ENCODE measurements at places on chromosomes 1 and 21.

DNA sequence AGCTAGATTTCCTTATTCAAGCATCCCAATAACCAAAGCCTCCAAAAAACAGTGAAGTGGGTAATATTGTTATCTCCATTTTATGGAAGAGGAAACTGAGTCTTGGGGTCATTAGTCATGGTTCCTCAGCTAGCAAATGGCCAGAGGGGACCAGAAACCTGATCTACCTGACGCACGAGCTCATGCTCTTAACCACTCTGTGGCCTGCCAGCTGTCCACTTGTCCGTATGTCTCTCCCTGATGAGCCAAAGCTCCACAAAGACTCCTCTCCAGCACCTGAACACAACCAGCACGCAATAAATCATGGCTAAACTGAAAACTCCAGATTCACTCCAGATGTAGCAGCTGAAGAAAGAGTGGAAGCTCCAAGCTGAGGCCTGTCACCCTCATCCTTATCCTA is 5.8 kb downstream of the CAPN8 start:
- DNase-seq = no peak

DNA sequence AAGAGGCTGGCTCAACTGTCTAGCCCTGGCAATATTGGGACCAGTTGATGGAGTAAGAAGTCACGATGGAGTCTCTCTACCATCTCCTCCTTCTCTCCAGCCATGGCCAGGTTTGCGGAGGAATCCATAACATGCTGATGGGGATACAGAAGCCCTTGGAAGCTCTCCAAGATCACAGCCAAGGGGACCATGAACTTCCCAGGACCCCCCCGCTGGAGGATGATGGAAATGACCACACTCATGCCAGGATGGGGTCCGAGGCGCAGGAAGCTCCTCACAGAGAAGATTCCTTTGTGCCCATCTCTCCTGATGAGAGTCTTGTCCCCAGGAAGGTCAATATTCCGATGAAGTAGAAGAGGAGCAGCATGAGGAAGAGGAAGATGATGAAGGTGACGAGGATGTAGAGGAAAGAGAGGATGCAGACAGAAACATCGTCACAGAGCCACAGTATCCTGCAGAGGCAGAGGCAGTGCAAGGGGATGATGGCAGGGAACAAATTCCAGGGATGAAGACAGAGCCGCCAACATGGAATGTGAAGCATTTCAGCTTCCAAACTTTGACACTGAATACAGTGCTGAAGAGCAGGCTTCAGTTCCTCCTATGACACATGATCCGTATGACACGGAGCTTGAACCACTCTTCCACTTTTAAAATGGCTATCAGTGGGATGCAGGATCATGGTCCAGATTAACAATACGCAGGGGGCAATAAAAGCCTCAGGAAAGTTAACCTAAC is 57.9 kb upstream of the EDN2 start:
- DNase-seq = no peak

DNA sequence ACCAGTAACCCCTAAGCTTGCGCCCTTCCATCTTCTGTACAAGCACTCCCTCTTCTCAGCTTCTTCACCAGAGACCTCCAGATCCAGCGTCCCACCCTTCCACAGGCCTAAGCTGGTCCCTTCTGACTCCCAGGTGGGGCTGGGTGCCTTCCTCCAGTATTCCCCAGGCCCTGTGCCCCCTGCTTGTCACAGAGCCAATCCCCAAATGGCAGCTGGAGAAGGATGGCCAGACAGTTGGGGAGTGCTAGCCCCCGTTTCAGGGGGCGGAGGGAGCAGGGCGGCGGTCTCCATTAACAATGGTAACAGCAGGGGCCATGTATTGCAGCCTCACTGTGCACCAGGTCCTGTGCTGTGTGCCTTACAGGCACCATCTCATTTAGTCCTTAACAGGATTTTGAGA is 85.7 kb downstream of the KCNN3 start:
- DNase-seq = no peak

DNA sequence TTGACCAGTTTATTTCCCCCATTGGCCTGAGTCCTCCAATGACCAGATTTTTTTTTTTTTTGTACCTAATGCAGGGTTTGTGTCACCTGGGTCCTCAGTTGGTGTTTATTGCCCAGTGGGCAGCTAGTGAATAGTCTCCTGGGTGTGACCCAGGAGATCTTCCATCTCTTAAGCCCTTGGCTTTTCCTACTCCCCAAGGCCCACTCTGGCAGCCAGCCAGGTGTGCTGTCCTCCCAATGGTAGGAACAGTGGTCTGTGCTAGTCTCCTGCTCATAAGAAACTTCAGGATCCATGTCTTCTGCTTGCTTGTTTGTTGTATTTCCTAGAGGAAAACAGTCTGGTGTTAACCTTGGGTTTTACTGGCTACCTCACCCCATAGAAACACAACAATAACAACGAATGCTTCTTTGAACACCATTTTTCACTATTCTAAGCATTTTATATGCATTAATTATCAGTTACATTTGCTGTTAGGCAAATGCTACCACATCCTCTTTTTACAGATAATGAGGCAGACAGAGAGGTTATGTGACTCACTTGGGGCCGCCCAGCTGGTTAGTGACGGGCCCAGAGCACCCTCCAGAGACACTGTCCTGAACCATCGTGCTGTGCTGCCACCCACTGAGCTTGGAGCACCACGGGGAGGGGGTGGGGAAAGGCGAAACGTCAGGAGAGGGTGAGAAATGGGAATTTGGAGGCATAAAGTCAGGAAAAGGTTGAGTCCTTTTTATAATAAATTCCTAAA is 107.5 kb downstream of the HIVEP3 start:
- DNase-seq = no peak

GRCh38 chr1:222382171-222382570 is 165.7 kb downstream of the HHIPL2 start:
- no peak for DNase-seq

- DNase-seq = peak; percentile 49
Observed at GRCh38 chr21:45248893-45249381, 38.8 kb downstream of the POFUT2 start.

DNA sequence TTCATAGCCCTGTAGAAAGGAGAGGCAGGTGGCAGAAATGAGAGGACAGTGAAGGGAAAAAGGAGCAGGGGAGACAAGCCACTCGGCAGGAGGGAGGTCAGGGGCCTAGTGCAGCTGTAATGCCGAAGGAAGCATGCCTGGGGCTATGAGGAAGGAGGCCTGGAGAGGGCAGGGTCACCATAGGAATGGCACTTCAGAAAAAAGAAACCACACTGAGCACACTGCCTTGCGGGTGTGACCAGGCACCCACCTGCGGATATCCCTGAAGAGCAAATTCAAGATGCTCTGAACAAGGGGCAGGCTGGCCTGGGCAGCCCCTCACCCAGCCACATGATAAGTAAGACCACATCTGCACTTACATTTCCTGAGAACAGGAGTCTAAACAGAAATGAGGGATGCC is 104.7 kb downstream of the JAK1 start:
- DNase-seq = no peak

DNA sequence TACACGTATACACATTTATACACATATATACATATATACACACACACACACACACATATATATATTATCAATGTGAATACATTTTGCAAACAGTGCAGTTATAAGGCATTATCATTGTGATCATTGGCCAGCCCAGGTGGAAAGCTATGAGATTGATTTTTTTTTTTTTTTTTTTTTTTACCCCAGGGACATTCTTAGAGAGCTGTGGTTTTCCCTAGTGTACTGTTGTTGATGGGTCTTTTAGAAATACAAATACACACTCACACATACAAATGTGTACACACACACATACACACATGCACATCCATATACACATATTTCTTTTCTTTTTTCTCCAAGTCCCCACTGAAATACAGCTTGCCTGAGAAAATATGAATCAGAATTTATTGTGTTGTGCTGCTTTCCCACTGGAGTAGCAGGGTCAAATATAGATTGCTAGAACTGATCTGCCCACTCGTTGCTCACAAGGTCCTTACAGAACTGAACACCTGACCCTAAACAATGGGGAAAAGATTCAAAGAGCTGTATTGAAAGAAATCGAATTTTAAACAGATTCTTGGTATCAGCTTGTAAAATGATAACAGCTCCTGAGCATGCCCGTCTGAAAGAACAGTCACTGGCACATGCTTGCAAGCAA is 325.6 kb downstream of the OMA1 start:
- no peak for DNase-seq

DNA sequence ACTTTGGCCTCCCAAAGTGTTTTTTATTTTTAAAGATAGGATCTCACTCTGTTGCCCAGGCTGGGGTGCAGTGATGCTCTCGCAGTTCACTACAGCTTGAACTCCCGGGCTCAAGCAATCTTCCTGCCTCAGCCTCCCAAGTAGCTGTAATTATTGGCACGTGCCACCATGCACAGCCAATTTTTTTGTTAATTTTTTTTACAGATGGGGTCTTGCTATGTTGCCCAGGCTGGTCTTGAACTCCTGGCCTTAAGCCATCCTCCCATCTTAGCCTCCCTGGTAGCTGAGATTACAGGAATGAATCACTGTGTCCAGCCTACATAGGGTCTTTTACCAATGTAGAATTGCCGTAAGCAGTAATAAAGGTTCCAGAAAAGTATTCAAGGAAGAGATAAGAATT is 49.1 kb upstream of the HP1BP3 start:
- no peak for DNase-seq

- no peak for DNase-seq
Observed at GRCh38 chr1:11659748-11660147, 4.3 kb upstream of the FBXO6 start.

DNA sequence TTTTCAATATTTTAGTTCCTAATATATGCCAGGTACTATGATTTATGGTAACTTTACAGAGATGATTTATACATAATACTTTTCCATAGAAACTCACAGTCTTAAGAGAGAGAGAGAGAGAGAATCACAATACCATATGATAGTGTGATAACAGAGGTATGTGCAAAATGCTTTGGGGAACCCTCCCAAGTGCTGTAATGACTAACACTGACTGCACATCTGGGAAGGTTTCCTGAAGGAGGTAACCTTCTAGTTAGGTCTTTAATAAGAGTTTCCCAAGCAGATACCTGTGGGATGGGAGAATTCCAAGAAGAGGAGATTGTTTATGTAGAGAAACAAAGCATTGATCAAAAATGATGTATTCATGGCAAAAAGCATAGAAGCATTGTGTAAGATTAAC is 34.6 kb upstream of the PIGC start:
- no peak for DNase-seq

DNA sequence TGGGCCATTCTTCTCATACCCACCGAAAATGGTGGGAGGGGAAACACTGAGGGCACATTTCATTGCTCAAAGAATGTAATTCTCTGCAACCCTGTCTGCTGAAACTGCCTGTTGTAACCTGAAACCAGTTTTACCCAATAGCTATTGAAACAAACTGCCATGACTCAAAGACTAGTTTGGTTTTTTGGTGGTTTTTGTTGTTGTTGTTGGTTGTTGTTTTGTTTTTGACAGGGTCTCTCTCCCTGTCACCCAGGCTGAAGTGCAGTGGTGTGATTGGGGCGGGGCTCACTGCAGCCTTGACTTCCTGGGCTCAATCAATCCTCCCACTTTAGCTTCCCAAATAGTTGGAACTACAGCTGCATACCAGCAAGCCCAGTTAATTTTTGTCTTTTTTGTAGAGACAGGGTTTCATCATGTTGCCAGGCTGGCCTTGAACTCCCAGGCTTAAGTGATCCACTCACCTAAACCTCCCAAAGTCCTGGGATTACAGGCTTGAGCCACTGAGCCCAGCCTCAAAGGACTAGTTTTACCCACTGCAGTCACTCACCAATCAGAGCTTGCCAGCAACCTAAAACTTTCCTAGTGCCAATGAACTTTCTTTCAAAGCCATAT is 2.1 kb upstream of the IPP start:
- DNase-seq = no peak

GRCh38 chr1:34186741-34187494 is 10.2 kb downstream of the C1orf94 start:
- no peak for DNase-seq

DNA sequence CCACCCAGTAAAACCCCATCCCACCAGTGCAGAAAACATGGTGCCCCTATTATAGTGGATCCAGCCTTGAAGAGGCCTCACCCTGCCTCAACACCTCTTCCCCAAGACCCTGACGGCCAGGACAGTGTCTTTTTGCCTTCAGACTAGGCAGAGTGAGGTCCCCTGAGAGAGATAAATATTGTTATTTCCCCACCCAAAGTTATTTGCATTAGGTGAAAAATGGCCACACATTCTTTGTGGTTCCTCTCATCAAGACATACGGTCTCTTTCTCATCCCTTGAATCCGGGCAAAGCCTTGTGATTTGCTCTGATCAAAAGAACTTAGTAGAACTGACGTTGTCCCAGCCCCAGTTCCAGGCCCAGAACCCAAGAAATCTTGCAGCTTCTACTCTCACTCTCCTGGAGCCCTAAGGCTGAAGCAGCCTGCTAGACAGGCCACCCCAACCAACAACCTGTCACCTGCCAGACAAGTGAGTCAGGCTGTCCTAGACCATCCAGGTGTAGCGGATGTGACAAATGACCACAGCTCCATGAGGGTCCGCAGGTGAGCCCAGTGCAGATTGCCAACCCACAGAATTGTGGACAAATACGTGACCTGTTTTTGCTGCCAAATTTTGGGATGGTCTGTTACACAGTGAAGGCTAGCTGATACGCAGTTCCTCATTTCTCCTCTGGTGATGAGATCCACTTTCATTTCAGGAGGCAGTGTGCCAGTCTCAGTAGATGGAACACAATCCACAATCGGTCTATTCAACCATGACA is 8.1 kb upstream of the SSU72 start:
- DNase-seq = no peak

DNA sequence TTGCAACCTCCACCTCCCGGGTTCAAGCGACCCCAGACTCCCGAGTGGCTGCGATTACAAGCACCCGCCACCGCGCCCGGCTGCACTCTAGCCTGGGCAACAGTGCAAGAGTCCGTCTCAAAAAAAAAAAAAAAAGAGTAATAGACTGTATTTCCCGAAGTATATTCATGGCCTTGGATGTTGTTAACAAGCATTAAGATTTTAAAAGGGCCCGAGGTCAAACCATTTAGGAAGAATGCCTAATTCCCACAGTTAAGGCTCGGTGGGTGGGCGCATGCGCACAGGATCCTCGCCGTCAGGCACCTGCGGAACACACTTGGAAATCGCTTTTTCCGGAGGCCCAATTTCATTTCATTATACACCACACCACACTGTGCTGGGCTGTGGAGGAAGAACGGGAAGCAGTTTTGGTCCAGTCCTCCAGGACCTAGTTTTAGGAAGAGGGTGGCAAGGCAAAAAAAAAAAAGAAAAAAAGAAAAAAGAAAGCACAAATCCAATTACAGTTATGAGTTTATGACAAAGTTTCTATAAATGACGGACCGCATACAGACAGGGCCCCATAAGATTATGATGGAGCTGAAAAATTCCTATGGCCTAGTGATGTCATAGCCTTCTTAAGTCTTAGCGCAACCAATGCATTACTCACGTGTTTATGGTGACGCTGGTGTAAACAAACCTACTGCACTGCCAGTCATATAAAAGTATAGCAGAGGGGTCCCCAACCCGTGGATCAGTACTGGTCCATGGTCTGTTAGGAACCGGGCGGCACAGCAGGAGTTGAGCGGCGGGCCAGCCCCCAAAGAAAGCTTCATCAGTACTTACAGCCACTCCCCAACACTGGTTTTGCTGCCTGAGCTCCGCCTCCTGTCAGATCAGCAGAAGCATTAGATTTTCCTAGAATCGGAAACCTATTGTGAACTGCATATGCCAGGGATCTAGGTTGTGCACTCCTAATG is 38.2 kb downstream of the H3-3A start:
- no peak for DNase-seq
